IPS DF 6.9 (cell line): ENCODE measurements at places on chromosomes 2 and 18.

GRCh38 chr2:146666340-146666739 lies 1178.5 kb upstream of the ACVR2A start:
- no peak for DNase-seq

- DNase-seq, result no peak
Observed at GRCh38 chr2:140585016-140585415, 1545.8 kb downstream of the LRP1B start.

DNA sequence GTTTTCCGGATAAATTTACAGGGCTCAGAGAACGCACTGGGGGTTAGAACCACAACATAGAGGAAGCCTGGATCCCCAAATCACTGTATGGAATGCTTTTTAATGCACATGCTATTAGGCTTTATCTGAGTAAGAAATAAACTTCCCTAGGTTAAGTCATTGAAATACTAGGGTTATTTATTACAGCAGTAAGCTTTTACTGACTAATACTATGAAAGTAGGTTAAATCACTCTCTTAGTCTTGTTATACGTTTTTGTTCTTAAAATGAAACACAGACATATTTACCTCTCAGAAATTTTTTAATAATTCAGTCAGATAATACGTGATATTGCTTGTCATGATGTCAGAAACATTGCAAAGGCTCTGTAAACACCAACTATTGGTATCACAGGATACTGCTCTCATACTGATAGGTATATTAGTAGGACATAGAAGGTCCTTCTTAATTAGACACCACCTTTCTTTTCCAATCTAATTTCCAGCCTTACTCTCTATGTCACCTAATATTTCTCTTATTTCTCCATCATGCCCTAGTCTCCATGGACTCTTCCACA lies 162.7 kb upstream of the NYAP2 start:
- no peak for DNase-seq

GRCh38 chr2:88711289-88711688 lies 19.8 kb downstream of the RPIA start:
- DNase-seq, result no peak

- DNase-seq, result no peak
Observed at GRCh38 chr2:26880161-26880560, 32.2 kb downstream of the DPYSL5 start.

GRCh38 chr2:145095641-145096435 lies 575.9 kb upstream of the ZEB2 start:
- no peak for DNase-seq

GRCh38 chr2:111958901-111959300 lies 60.5 kb downstream of the MERTK start:
- no peak for DNase-seq

DNA sequence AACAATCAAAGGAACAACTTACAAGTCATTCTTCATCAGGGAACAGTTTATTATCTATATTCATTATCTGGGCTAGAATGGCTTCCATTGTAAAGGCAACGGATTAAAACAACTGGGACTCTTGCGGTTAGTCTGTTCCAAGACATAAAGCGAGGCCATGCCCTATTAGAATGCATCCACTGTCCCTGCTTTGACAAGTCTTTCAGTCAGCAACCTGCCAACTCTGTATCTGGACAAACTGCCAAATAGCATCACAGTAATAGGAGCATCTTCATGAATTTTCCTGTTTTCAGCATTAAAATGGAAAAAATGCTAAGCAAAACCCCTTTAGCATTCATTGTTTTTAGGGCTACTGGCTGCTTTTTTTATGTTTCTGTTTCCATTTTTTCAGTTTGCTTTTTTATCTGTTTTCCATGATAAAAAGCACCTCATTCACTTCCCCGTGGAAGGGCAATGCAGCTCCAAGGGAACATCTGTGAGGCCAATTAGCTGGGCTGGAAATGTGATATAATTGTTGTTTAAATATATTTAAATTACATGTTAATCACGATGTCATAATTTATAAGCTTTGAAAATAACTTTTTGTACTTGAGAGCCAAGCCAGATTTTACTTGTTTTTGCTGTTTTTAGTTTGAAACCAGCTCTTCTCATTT lies 834.3 kb downstream of the CPS1 start:
- DNase-seq, result no peak

DNA sequence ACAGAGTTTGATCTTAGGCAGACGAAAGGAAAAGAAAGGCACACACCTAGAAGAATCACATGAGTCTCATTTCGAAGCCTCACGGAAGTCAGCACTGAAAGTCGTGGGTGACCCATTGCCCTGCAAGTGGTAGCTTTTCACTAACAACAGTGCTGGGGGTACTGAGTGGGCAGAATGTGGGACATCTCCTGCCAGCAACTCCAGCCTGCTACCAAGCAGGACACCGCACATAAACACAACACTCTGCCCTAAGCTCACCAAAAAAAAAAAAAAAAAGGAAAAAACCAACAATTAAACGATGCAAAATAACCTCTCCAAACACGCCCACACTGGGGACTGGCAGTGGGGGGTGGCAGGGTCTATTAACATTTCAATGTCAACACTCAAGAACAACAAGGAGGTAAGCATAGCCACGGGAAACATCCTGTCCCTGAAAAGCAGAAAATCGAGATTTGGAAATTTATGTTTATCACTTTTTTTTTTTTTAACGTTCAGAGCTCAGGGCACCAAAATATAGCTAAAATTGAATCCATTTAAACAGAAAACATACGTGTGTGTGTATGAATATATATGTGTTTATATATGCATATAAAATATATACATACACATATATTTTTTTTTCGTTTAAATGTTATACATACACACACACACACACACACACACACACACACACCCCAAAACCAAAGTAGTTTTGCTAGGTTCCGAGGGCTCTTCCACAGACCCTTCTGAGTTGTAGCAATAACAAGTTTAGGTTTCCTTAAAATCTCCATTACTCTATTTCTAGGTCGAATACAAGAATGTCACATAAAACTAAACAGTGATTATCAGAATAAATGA lies 2.2 kb downstream of the INO80D start:
- DNase-seq, result no peak

- DNase-seq, result no peak
Observed at GRCh38 chr2:223044092-223044836, 7.7 kb upstream of the KCNE4 start.

GRCh38 chr2:26290001-26290400 lies 45.3 kb downstream of the HADHB start:
- DNase-seq, result no peak

DNA sequence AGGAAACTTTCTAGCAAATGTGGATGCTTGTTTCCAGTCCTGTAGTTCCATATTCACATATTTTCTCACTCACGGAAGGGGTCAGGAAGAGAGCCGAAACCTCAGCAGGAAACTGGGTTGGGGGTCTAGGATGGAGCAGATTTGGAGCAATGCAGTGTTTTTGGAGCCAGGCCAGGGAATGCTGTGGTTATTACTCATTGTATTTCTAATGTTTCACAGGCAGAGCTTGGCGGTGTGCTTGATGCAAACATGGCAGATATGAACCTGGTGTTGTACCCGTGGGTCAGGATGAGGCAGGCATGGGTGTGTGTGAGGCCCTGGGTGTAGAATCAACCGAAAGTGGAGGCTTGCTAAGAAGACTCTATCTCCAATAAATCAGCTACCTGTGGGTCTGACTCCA lies 34.6 kb upstream of the ACKR3 start:
- DNase-seq, result no peak

DNA sequence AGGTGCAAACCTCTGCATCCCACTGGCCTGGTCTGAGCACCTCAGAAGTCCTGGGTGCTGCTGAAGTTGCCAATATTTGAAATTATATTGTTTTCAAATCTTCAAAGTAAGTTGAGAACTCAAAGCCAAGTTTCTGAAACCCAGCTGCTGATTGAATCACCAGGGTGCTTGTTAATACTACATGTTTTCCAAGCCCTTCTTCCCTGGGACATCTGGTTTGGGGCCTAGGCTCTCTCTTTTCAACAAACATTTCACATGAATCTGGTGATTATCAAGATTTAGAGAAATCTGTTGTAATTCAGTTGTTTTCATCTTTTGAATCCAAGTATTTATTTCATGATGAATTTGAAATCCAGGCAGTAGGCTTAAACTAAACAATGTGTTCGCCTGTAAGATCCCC lies 24.4 kb downstream of the MLPH start:
- DNase-seq, result no peak

GRCh38 chr2:29130295-29130694 lies 15.1 kb downstream of the CLIP4 start:
- no peak for DNase-seq

DNA sequence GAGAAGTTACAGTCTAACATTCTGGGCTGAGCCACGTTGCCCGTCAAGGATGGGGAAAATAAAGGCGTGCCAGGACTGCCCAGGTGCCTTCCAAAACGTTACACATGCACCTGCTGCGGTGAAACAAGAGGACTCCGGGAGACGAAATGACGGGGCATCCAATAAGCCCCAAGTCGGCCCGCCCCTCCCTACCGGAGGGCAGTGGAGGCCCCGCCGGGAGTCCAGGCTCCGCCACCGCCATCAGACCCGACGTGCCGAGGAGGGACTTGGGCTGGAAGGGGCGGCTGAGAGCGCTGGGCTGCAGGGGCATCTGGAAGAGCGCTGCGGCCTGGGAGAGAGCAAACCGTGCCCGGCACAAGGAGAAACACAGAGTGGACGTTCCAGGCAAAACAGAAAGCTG lies 112.5 kb upstream of the GPC1 start:
- no peak for DNase-seq

GRCh38 chr2:217981971-217982370 lies 20.8 kb downstream of the TNS1 start:
- DNase-seq, result no peak

GRCh38 chr2:85703329-85703728 lies 9.2 kb downstream of the GNLY start:
- DNase-seq, result no peak

GRCh38 chr2:160977376-160977775 lies 182.9 kb upstream of the TANK start:
- DNase-seq, result no peak

DNA sequence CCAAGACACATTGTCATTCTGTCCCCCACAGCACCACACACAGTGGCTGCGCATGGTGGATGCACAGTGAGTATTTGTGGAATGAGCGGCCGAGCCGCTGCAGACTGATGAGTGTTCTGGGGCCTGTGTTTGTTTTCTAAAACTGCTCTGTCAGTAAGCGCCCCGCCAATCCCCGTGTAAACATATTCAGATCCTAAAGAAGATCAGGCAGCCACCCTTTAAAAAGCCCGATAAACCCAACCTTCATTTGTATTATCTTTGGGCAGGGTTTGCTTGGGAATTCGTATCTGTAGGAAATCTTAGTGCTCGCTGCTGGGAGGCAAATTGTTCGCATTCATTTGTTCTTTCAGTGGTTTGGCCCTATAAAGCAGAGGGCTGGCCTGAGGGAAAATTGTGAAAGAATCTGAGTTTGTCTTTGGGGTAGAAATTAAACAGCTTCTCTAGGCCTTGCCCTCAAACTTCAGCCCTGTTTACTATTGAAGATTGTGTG lies 68.6 kb downstream of the TGOLN2 start:
- no peak for DNase-seq

DNA sequence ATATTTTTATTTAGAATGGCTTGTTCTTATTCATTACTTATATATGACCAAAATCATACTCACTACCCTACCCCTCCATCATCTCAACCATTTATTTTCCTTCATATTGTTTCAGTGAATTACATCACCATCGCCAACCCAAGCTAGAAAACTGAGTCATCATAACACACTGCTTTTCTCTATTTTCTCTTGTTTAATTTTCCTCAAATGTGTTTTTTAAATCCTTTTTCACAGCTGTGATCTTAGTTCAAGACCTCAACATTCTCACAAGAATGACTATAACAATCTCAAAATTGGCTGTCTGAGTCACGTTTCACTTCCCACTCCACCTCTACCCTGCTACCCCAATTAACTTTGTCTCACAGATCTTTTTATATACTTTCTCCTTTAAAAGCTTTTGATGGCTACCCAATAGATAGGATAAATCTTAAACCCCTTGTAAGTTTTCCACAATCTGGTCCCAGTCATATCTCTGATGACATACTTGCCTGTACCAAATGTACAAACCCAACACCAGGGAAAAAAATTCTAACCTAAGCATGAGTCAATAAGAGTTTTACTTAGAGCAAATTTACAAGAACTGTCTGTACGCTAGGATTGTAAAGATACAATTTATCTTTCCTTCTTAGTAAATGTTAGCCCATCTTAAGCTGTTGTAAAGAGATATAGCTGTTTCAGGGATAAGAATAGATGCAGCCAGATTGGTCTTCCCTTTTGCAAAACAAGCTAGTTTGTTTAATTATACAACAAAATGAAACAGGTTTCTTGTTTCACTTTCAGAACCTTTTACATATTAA lies 635.1 kb upstream of the SLC39A10 start:
- DNase-seq, result no peak

- no peak for DNase-seq
Observed at GRCh38 chr2:41922177-41922576, 125.6 kb upstream of the PKDCC start.

- no peak for DNase-seq
Observed at GRCh38 chr2:233265899-233266431, 14.5 kb downstream of the ATG16L1 start.

GRCh38 chr2:55489467-55490062 lies 30.0 kb upstream of the CFAP36 start:
- no peak for DNase-seq

- no peak for DNase-seq
Observed at GRCh38 chr2:182646763-182647498, 69.1 kb upstream of the DNAJC10 start.

GRCh38 chr2:7203056-7203467 lies 285.9 kb downstream of the RNF144A start:
- peak; percentile 29 for DNase-seq

GRCh38 chr2:68911246-68911645 lies 40.0 kb upstream of the BMP10 start:
- DNase-seq, result no peak

DNA sequence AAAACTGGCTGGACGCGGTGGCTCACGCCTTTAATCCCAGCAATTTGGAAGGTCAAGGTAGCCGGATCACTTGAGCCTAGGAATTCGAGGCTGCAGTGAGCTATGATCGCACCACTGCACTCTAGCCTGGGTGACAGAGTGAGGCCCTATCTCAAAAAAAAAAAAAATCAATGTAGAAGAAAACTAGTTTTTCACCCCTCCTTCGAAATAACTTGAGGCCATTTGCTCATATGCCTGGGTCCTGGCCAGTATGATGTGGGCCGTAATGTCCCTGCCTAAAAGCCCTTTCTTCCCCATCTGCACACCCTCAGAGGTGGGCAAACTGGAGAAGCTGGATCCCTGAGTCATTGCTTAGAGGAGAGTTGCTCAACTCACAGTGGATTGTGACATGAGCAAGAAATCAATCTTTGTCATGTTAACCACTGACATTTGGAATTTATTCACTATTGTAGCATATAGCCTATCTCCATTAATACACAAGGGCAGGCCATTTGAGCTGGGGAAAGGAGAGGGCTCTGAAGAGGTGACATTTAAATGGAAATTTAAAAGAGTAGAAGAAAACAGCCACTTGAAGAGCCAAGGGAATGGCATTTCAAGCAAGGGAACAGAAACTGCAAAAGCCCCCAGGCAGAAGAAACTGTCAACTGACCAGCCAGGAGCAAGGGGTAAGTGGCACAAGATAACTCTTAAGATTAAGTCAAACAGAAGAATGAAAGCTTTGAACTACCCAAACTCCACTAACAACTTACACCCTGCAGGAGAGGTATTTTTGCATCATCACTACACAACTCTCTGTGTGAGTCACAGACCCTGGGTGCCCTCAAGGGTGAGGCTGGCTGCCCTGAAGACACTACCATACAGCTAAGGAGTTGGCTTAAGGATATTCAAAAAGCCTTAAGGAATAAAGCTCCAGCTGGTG lies 7.6 kb upstream of the METTL21A start:
- no peak for DNase-seq
